ENCODE measurements at places on chromosomes 1 and 21.

DNA sequence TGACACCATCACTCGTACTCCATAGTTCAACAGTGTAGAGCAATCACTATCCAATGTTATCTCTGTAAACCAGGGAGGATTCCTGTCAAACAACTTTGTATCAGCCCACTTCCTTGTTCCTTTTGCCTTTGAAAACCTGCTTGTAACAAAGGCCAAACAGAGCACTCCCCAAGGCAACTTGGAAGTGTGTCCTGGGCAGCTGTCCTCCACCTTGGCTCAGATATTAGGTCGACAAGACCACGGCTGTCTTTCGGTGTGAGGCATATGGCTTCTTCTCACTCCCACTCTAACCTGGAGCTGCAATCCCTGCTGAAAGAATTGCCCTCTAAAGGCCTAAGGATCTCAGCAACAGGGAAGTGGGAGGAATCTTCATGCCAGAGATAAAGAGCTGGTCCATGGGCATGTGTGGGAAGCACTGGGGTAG is 66.7 kb downstream of the ITPKB start:
- no peak for DNase-seq

DNA sequence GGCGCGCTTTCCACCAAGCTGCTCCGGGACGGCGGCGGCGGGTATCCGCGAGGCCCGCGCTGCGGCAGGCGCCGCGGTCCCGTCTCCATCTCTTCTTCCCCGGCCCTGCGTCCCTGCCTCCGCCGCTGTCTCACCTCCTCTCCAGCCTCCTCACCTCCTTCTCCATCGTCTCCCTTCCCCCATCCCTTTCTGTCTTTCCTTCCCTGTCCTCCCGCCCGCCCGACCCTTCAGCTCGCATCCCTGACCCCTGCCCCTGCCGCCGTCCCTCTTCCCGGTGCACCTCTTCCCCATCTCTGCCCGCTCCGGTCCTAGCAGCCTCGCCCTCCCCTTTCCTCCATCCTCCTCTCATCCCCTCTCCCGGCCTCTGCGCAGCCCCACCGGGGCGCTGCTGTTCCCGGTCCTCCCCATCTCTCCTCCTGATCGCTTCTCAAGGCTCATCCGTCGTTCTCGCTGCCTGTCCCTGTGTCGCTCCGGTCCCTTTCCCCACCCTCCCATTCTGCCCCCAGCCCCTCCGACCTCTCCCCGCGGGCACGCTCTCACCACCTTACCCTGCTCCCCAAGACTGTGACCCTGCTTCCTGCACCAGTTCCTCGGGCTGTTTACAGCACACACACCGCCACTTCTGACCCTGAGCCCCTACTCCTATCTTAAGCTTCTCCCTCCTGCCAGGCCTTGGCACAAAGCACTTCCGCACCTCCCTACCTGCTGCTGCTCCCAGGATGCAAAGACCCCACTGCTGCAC is 760 bp upstream of the NPHP4 start:
- peak; percentile 7 for DNase-seq

DNA sequence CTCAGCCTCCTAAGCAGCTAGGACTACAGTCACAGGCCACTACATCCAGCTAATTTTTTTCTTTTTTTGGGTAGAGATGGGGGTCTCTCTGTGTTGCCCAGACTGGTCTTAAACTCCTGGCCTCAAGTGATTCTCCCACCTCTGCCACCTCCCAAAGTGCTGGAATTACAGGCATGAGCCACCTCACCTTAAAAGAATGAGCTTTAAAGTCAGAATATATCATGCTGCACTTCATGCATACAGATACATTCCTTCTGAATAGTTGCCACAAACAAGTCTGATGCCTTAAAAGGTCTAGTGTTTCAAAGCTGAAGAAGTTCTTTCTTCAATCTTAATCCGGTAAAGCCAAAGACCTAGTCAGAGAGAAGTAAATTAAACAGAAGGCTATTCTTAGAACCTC is 23.8 kb upstream of the CPLANE2 start:
- no peak for DNase-seq

GRCh38 chr1:220701974-220702373 is 11.8 kb downstream of the C1orf115 start:
- DNase-seq: no peak

DNA sequence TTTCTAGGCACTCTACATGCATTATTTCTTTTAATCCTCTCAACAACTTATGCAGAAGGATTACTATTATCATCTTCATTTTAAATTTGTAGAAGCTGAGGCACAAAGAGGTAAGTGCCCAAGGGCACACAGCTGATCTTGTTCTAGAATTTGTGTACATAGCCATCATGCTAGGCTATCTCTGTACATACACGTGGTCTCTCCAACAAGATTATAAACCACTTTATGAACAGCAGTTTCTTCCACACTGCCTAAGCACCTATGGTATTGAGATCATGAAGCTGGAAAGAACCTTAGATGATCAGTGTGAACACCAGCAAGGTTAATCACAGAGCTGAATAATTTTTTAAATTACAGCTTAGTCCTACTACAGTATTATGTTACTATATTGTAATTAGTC is 28.9 kb downstream of the UCHL5 start:
- no peak for DNase-seq

- DNase-seq: no peak
Observed at GRCh38 chr1:78339490-78339889, 151.3 kb upstream of the PTGFR start.

- no peak for DNase-seq
Observed at GRCh38 chr1:61100578-61100977, 18.2 kb downstream of the NFIA start.

DNA sequence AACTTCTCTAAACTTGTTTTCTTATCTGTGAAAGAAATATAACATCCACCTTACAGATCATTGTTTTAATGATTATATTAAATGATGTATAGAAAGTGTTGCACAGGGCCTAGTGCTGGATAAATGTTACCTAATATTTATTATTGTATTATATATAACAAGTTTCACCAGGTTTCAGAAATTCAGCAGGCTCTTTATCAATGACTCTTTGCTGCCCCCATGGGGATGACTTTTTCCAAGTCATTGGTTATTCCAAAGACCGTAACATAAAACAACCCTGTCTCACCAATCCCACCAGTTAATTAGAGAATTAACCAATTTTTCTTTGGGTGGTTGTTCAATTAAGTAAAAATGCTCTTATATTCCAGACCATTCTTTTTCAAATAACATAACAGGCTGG is 7.3 kb upstream of the DEDD start:
- DNase-seq: no peak

DNA sequence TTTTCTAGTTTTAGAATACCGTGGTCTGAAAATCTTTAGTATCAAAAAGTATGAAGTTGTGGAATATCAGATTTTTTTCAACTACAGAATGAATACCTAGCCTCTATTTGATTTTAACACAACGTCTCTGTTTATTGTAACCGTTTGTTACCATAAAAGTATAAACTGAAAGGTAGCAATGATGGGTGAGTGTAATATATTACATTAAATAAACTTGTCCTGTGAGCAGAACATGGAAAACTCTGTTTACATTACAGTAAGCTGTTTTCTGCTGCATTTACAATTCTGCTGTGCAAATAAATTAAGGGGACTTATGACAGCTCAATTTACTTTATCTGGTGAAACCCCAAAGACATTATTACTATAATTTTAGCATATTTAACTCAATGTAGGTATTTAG is 62.5 kb downstream of the CHRM3 start:
- no peak for DNase-seq

DNA sequence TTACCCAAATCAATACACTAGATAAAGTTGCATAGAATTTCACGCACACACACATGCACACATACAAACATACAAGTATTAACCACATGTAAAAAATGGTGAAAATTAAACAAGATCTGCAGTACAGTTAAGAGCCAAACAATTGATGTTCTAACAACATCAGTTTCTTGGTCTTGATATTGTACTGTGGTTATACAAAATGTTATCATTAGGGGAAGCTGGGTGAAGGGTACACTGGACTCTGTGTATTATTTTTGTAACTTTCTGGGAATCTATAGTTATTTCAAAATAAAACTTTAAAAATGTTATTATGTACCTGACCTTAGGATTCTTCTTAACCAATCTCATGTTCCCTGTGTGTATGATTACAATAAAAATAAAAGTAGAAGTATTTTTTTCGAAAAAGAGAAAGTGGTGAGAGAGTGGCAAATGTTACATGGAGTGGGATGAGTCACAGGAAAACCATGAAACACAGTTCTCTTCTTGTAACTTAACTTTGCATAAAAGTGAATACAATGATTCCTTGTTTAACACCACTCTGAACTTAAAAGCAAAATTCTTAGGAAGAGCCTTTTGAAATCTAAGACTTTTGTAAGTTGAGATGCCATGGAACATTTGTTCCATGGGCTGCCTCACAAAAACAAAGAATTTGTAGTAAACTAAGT is 101.6 kb upstream of the RUNX1 start:
- no peak for DNase-seq

- DNase-seq: no peak
Observed at GRCh38 chr1:212229654-212230053, 55.6 kb upstream of the PPP2R5A start.

GRCh38 chr1:198771563-198772153 is 132.8 kb downstream of the PTPRC start:
- no peak for DNase-seq

- no peak for DNase-seq
Observed at GRCh38 chr1:83086346-83086745, 912.6 kb downstream of the TTLL7 start.

DNA sequence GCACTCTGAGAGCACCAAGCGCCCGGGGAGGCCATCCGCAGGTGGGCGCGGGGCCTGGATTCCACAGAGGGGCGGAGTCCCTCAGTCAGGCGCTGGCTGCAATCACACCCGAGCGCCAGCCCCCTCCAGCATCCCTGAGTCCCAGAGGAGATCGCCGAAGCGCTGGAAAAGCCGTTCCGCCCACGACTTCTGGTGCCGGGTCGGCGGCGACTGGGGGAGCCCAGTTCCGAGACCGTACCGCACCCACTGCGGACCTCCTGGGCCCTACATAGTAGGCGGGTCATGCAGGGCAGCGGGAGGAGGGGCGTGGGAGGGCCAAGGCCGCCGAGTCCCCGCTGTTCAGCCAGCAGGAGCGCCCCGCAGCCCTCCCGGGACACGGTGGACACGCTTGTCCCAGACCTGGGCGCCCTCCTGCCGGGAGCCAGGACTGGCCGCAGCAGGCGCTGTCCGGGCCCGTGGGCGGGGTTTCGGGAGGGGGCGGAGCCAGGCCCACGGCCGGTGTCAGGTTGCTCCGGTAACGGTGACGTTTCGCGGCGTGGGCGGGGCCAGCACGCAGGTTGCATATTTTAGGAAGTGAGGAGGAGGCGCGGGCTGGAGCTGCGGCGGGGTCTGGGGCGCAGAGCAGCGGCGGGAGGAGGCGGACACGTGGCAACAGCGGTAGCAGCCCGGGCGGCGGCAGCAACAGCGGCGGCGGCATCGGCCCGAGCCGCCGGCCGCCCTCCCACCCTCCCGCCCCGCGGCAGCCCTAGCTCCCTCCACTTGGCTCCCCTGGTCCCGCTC is at the start of gene ATP1A1:
Gene ATP1A1 (plus strand): TSS at position 594 of the 780 bp plus-strand sequence. CDS start 268 bp downstream, outside the sequence.
- peak; percentile 97 for DNase-seq

DNA sequence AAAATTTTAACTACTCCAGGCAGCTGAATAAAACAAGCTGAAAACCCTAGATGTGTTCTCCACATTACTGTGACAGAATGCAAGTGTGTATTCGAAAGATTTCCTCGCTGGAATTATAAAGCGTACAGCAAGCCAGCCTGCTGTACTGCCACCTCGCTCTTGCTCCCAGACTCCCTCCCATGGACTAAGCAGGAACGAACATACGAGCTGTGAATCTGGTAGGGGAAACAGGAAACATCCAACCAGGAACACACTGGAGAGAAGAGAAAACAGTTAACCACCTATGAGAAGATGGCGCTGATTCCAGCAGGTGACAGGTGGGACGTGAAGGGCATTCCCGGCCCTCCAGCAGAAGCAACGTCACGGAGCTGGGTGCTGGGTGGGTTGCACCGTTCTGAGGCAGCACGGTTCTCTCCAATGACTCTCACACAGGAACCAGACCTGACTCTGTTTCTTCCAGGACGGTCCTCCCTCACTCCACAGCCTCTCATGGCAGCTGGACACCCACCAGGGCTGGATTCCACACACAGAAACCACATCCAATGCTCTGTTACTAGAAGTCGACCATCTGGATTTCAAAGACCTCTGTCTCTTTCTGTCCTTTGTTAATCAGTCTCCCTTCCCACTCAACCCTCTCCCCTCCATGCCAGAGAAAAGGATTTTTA is 219.2 kb downstream of the RERE start:
- DNase-seq: no peak

DNA sequence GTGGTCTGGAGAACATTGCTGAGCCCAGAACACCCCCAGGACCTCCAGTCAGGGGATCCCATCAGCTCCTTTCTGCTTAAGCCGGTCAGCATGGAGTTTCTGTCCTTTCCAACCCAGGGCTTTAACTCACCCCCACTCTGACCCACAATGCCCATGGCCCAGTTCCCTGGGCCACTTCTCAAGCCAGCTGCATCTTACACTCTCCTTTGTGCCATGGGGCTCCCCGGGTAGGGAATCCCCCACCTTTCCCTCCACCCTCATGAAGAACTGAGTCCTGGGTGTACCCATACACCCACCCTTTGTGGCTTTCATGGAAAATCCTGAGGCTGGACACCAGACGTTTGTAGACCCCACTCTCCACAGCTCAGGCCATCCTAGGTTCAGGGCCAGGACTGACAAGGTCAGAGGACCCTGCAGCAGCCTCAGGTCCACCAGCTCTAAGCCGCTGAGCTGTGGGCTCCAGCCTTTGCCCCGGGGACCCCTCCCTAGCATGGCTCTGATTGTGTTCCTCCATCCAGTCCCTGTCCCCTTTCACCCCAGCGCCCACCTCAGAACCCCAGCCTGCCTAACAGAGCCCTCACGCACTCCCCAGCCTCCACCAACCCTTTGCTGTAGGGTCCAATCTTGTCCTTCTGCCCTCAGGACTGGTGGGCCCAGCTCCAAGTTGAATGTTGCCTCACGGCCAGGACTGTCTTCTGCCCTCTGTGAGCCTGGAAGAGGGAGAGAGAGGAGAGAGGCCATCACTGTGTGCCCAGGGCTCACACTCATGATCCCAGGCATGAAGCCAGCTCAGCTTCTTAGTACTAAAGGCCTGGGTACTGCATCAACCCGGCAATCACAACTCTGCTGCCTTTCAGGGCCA is 394.8 kb downstream of the MATN1 start:
- DNase-seq: no peak

- DNase-seq: no peak
Observed at GRCh38 chr1:172342584-172343239, 77.8 kb upstream of the C1orf105 start.

- DNase-seq: no peak
Observed at GRCh38 chr1:237763751-237764150, 127.0 kb downstream of the ZP4 start.

Data from stimulated activated CD4-positive, alpha-beta T cell treated with anti-CD3 and anti-CD28 coated beads, Interleukin-4, amount 100 ng/mL, for 48 hours (primary cell).